ENCODE measurements at places on chromosomes 4 and X. TPM values are rescaled to one million over a fixed set of nuclear protein-coding genes. Genes with fewer than 3 reads are reported as not detected.

GRCh38 chr4:79528241-79528706, 120.2 kb upstream of the GK2 start:
- DNase-seq = no peak
- H3K27ac ChIP-seq = no peak overlapping the region
- H3K4me3 ChIP-seq = no peak overlapping the region
- no peaks in the 10 kb centered on the region for H3K27me3 ChIP-seq
- H3K4me1 ChIP-seq = no peaks in the 10 kb centered on the region

DNA sequence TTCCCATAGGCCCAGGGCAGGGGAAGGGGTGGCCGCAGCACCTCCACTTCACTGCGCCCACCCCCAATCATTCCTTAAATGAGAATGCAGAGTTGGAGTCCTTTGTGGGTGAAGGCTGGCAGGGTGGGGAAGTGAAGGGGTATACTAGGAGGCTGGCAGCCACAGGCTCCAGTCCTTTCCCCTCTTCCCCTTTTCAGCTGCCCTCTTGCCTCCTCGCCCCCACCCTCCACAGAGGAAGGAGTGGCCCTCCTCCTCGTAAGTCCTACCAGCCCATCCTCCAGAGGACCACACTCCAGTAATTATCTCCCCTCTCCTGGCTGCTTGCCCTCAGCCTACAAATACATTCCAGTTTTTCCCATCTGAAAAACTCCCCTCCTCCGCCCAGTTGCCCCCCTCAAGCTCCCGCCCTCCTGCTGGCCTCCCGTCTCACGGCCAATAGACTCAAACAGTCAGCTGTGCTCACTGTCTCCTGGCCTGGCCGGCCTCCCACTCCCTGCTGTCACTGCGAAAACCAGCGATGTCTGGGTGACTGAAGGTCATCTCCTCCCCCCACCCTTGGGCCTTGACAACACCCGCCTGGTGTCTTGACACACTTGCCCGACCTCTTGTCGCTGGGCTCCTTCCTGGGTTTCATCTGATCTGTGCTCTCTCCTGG, 38.8 kb downstream of the EFNB1 start:
- H3K36me3 ChIP-seq = no peaks in the 10 kb centered on the region
- H3K27me3 ChIP-seq = no peaks in the 10 kb centered on the region
- no peak for DNase-seq
- H3K27ac ChIP-seq = peak overlapping the region; percentile 88
- no peaks in the 10 kb centered on the region for H3K4me1 ChIP-seq

DNA sequence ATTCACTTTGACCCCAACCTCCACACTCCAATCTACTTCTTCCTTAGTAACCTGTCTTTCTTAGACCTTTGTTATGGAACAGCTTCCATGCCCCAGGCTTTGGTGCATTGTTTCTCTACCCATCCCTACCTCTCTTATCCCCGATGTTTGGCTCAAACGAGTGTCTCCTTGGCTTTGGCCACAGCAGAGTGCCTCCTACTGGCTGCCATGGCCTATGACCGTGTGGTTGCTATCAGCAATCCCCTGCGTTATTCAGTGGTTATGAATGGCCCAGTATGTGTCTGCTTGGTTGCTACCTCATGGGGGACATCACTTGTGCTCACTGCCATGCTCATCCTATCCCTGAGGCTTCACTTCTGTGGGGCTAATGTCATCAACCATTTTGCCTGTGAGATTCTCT, 344 bp downstream of the OR13H1 start:
- no peak for DNase-seq
- H3K27ac ChIP-seq = no peak overlapping the region
- no peak overlapping the region for H3K4me3 ChIP-seq
- H3K36me3 ChIP-seq = no peaks in the 10 kb centered on the region

DNA sequence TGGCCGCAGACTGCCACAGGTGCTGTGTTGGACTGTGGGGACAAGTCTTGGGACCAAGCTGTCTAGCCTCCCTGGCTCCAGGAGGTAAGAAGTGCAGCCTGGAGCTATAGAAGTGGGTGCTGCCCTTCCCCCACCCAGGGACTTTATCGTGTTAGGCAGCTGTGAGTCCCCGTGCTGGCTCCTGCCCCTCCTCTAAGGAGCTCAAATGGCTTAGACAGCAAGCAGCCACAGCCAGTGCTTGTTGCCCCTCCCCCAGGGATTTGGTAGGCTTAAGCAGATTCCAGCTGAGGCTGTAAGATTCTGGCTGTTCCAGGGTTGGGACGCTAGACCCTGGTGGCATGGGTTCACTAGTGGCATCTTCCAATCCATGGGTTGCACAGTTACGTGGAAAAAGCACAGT, 979.4 kb upstream of the PCDH10 start:
- H3K27me3 ChIP-seq = no peaks in the 10 kb centered on the region
- no peak overlapping the region for H3K4me3 ChIP-seq
- no peaks in the 10 kb centered on the region for H3K36me3 ChIP-seq
- H3K4me1 ChIP-seq = no peaks in the 10 kb centered on the region
- H3K27ac ChIP-seq = no peak overlapping the region

DNA sequence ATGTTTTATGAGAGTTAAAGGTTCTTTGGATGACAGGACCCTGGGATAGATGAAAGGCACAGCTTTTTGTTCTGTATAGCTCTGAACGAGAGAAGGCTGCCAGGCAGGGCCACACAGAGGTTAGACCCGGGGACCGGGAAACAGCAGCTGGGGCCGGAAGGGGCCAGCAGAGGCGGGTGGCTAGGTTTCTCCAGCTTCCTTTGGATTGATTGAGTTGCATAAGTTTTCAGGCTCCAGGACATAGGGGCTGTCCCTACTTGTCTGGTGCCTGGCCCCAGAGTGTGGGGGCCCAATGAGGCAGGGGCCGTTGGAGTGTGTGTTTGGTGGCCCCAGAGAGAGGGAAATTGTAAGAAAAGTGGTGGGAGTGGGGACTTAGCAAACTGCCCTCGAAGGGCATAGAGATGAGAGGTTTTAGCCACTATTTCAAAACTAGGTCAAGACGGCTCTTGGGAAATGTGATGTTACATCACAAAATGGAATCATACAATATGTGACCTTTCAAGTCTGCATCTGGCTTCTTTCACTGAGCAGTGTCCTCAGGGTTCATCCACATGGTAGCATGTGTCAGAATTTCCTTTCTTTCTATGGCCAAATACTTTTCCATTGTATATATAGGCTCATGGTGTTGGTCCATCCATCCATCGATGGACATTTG, 3.7 kb downstream of the ZFP92 start:
- H3K4me1 ChIP-seq = no peaks in the 10 kb centered on the region
- H3K27ac ChIP-seq = peak overlapping the region; percentile 31
- H3K36me3 ChIP-seq = no peaks in the 10 kb centered on the region
- H3K4me3 ChIP-seq = no peak overlapping the region

Gene MSANTD1
- 0.35 TPM for total RNA-seq

Gene CRLF2
- total RNA-seq = not detected

Gene GRID2
- not detected for total RNA-seq

Gene GDPD2
- total RNA-seq = 37.0 TPM

Gene FHL1
- total RNA-seq = 33.8 TPM

Gene SH2D1A
- 0.67 TPM for total RNA-seq

Gene MED12
- total RNA-seq = 72.6 TPM

Gene GPR143
- total RNA-seq = not detected

Gene ASB12
- total RNA-seq = not detected

Data from Peyer's patch (tissue), 4 donors.